ENCODE measurements at places on chromosomes 12 and 14.

- no peak for DNase-seq
Measured at GRCh38 chr12:106304797-106305196, 2.3 kb downstream of the TCP11L2 start.

DNA sequence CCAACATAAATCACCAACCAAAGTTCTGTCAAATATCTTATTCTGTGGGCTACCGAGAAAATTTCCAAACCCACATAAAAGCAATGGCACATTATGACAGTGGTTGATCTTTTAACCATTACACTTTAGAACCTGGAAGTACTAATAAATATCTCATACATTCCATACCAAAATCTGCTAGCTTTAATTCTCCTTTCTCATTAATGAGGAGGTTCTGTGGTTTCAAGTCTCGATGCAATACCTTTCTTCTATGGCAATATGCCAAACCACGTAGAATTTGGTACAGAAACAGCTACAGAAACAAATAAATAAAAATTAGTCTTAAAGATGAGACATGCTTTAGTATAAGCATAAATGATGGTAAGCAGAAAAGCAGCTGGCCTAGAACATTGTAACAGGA lies 100.7 kb downstream of the ELK3 start:
- no peak for DNase-seq

DNA sequence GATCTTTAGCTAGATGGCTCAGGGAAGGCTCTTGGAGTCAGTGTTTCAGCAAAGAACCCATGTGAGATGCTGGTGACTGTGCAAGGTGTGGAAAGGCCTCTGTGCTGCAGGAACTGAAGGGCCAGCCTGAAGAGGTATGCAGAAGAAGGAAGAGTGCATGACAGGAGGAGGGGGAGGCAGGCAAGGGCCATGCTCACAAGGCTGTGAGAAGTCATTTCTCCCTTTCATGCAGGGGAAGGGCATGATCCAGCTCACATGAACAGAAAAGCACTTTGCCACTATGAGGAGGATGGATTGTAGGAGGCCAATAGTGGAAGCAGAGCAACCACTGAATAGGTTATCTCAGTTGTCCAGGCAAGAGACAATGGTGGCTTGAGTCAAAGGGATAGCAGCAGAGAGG lies 83.7 kb downstream of the SSPN start:
- no peak for DNase-seq

DNA sequence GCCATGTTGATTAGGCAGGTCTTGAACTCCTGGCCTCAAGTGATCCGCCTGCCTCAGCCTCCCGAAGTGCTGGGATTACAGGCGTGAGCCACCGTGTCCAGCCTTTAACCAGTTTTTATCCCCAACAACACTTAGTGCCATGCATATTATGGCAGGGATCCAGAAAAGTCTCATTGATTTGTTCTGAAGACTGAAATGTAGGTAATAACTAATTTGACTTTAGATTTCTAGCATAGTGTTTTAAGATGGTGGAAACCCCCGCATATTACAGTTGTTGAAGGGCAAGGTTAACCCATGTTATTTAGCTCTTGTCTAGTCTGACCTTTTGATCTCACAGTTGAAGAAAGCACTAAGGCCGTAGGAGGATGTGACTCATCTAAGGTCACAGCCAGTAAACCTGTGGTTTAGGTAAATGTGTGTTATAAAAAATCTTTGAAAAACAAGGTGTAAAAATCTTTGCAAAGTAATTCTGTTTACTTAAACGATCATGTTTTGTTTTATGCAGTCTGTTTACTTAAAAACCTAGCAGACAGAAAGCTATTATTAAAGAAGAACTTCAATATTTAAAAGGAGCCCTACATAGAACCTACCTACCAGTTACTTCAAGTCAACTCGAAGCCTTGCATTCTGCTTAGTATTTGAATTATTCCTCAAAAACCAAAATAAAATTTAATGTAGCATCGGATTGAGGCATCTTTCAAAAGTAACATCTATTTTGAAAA lies 24.8 kb downstream of the BICDL1 start:
- DNase-seq = peak; percentile 67

DNA sequence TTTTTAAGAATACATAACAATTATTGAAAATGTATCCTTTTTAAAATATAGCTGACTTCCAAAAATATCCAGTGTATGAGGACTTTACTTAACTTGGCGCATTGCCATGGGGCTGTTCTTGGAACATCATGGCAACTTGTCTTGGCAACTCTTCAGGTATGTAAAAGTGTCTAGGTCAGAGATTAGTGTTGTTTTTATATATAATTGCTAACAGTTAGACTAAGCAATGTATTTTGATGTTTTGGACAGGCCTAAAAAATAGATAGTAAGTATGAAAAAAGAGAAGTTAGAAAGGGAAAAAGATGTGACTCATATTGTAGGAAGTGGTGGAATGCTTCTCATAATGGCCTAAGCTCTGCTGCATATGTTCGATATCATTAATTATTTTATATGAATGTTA lies 70.9 kb downstream of the MON2 start:
- no peak for DNase-seq

DNA sequence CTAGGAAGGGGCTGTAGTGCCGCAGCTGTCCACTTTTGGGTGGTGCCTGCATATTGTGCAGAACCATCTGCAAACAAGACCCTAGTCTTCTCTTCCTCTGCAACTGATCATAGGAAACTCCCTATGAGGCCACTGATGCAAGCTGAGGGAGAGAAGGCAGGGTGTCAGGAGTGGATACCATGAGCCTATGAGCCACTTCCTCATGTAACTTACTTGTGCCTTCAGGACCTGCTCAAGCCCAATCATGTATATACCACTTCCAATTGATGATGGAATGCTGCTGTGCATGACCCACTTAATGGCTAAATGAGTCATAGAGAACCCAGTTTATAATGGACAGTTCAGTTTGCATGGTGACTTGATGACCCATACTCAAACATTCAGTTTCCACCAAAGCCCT lies 107.9 kb downstream of the ALG10B start:
- DNase-seq = no peak

GRCh38 chr12:41917938-41918341 lies 226.7 kb downstream of the GXYLT1 start:
- no peak for DNase-seq

- no peak for DNase-seq
Measured at GRCh38 chr12:44611538-44611937, 264.6 kb downstream of the NELL2 start.

- no peak for DNase-seq
Measured at GRCh38 chr12:64085996-64086395, 136.1 kb downstream of the KICS2 start.

DNA sequence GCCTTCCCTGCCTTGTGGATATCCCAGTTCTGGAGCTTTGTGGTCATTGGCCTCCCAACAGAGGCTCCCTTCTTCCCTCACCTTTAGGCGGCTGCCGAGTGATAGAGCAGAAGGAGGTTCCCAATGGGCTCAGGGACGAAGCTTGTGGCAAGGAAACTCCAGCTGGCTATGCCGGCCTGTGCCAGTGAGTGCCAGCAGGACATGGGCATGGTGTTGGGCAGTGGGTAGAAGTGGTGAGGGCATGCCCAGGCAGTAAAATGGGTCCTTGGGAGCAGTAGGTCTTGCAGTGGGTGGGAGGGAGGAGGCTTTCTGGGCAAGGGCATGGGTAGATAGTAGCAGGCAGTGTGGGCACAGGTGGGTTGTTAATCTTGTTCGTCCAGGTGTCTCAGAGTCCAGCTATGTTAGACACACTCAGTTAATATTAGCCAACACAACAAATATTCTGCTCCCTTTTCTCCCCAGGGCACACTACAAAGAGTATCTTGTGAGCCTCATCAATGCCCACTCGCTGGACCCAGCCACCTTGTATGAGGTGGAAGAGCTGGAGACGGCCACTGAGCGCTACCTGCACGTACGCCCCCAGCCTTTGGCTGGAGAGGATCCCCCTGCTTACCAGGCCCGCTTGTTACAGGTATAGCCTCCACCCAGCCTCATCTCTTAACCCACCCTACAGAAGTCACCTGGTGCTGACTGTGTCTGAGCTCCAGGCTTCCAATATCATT lies 1.1 kb upstream of the IRF9 start:
- no peak for DNase-seq

Data from activated CD4-positive, alpha-beta memory T cell treated with anti-CD3 and anti-CD28 coated beads for 36 hours (primary cell).